ENCODE measurements at places on chromosomes 5 and 9.

DNA sequence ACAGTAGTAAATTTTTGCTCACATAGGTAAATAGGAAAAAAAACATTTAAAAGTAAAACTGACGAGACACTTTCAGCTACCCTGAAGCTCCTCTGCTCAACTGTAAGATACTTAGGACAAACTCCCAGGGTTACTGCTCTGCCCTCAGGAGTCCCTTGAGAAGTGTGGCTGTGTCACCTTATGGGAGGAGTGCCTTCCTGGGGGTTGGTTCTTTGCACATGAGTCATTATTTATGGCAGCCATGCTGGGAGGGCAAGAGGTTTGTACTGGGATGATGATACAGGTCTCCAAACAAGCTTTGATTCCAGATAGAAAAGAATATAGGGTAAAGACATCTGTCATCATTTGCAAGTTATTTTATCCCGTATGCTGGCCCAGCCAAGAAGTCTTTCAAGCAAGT, 45.9 kb downstream of the TTC1 start:
- DNase-seq: no peak

GRCh38 chr5:135124128-135124527, 90.1 kb upstream of the PITX1 start:
- no peak for DNase-seq

DNA sequence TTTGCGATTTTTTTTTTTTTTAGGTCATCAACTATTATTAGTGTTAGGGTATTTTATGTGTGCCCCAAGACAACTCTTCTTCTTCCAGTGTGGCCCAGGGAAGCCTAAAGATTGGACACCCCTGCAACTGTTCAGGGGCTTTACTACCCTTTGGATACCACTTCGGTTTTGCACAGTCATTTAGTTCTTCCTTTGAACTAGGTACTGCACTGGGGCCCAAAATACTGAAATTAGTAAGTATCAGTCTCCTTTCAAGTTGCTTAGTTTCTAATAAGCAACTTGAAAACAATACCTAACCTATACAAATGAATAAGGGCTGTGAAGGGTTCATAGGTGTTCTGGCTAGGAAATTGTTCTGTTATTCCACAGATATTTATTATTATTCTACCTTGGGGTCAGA, 45.3 kb downstream of the CWC27 start:
- no peak for DNase-seq

DNA sequence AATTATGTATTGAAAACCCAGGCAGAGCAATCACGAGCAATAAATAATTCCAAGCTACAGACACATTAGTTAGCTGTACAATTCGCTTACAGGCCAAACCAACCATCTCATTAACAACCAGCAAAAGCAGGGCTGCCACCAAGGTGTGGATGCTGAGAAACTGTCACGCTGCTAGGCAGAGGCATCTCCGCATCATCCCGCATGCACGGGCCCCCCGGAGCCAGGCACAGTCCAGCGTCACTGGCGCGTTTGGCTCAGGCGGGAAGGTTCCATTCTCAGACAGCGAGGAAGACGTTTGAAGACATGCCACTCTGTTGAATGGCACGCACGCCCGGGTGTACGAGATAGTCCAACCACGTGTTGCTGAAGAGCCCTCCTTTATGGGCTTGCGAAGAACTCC, 184.0 kb downstream of the OLFM1 start:
- no peak for DNase-seq

DNA sequence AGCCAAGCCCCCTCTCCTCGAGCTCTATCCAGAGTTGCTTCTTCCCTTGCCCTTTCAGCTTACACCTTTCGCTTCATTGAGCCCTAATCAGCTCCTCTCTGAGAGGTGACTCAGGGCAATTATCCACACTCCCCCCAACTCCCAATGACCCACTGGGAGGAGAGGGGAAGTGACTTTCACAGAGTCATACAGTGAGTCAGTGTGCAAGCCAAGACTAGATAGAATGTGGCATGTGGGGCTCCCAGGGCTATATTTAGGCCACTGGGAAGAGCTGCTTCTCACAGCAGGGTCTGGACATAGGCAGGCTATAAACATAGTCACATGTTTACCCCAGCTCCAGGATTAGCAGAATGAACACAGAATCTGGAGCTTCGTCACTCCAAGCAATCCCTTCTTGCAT, 57.4 kb downstream of the NRG2 start:
- no peak for DNase-seq
